ENCODE measurements at places on chromosomes 6 and 20.

DNA sequence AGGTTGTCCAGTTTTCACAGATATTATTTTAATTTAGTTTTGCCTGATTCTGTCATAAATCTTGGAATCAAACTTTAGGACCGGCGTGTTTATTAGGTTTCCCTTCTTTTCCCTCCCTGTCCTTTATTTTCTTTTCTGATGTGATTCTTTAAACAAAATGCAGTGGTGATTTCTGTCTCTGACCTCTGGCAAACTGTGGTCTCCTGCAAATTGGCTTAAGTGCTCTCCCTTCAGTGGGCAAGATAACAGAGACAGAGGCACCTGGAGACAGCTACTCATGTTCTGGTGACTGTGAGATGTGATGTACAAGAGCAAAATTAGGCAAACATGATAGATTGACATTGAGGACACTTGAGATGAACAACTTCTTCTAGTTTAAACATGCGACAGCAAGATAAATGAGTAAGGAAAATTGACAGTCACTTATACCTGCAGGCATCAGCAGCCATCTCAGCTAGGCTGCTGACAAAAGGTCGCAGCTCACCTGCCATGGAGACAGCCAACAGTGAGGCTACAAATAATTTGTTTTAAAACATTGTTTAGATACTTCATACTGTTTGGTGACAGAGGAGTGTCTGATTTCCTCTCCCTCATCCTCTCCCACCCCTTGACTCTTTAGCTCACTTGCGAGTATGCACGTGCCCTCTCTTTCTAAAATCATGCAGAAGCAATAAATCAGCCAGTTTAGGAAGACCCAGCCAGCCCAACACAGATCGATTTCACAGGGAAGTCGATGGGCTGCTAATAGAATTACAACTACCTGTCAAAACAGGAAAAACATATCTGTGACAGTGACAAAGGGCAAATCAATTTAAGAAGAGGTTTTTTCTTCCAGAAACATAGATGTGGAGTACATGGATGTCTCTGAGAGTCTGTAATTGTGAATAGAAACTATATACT is 63.4 kb upstream of the MAP3K7 start:
- DNase-seq = peak; percentile 67

DNA sequence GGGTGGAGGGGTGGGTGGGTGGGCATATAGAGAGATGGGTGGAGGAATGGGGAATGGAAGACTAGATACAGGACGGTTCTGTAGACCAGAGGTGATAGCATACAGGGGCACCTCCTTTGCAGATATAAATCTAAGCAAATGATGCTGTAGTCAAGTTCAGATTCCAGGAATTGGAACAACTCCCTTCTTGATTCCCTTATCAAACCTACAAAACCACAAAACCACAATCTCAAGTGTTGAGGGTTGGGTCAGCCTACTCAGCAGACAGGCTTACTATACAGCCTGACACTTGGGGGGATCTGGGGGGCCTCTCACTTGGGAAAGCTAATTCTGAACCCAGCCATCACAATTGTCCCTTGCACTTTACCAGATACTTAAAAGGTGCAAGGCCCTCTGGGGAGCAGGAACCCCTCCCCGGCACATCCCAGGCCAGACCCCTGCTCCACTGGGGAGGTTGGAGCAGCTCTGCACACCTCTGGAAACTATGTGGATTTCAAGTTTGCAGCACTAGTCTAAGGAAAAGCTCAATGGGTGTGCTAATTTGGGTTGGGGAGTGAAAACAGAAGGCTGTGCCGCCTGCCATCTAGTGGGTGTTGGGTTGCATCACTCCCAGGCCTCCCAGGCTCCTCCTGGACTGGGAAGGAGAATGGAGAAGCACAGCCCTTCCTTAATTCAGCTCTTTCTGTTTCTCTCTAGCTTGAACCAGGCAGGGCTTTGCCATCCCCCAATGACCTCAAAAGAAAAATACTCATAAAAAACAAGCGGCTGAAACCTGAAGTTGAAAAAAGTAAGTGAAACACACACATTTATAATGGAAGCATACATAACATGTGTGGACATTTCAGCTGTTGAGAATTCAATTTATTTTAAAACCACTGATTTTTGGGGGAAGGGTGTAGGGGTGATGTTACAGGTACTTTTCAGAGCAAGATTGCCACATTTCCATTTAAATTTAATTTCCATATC is 121.2 kb upstream of the LAMP5 start:
- no peak for DNase-seq

DNA sequence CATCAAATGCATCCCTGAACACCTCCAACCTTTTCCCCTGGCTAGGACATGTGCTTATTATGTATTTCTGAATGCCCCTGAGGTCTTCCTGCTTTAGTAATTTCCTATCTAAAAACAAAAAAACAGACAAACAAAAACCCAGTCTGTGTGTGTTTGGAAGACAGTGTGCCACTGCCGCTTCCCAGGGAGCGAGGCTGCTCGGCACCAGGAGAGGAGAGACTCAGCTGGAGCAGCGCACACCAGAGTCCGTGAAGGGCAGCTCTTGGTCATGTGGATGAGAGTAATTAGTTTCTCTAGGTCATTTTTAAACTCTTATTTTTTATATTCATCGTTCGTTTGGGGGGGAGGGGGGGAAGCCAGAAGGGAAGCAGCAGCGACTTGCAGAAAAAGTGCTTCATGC is 10.0 kb upstream of the ANKRD60 start:
- DNase-seq = no peak

DNA sequence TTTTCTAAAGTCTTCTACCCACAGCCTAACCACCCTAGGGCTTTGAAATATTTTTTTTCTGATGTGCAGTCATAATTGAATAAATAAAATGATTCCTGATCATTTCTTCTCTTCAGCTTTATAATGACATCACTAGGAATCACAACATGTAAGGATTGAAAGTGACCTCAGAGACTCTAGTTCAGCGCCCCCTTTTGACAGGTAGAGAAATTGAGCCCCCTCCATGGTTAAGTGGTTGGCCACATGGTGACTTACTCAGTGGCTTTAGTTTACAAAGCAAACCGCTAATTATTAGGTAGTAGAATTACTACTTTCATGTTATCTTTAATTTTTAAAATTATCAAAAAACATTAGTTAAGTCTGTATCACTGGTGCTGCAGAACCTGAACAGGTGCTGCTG is 13.3 kb upstream of the SLC2A12 start:
- DNase-seq = no peak

DNA sequence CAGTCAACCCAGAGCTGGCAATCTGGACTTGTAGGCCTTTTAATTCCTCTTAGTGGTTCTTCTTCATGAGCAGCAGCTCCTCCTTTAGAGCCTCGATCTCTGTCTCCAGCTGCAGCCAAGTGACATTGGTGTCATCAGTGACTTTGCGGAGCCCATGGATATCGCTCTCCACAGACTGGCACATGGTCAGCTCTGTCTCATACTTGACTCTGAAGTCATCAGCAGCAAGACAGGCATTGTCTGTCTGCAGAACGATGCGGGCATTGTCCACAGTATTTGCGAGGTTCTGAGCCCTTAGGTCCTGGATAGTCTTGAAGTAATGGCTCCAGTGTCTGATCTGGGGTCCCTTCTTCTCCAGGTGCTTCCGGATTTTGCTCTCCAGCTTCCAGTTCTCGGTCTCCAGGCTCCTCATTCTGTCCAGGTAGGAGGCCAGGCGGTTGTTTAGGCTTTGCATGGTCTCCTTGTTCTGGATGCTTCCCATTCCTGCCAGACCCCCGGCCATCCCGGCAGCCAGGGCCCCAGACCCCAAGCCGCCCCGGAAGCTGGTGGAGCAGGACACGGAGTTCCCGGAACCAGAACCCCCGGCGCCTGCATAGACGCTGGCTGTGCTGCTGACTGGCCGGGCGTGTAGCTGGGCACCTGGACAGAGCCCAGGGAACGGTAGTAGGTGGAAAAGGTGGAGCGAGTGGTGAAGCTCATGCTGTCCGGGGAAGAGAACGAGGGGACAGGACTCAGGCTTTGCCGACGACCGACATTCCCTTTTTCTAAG is 15.1 kb downstream of the RFPL4B start:
- DNase-seq = no peak

DNA sequence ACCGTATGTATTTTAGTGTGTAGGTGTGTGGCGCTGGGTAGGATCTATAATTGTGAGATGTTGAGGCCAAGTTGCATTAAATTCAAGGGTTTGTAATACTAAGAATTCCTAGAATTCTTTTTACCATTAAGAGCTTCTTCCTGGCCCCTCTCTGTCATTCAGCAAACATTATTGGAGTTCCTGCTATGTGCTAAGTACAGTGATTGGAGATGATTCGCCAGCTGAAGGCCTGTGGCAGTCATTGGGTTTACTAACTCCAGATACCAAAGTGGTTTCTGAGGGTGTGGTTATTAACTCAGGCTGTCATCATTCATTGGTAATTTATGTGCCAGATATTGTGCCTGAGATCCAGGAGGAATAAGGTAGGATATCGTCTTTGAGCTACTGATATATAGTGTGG is 167.1 kb downstream of the LAMA2 start:
- no peak for DNase-seq

DNA sequence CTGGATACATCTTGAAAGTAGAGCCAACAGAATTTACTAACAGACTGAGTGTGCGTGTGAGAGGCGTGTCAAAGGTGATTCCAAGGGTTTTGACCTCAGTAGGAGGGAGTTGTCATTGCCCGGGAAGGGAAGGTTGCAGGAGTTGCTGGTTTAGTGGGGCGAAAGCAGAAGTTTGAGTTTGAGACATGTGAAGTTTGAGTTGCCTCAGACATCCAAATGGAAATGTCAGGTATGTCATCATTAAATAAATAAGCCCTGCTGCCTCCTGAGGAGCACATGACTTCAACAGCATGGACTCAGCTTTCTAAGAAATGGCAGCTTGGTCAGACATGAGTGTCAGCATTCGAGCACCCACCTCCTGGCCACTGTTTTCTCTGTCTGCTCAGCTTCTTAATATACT is 26.6 kb upstream of the TGM2 start:
- DNase-seq = no peak

All from NCI-H187 treated with DMSO at 0.1 percent for 48 hours (cell line).